ENCODE measurements at places on chromosomes 6 and 20.

DNA sequence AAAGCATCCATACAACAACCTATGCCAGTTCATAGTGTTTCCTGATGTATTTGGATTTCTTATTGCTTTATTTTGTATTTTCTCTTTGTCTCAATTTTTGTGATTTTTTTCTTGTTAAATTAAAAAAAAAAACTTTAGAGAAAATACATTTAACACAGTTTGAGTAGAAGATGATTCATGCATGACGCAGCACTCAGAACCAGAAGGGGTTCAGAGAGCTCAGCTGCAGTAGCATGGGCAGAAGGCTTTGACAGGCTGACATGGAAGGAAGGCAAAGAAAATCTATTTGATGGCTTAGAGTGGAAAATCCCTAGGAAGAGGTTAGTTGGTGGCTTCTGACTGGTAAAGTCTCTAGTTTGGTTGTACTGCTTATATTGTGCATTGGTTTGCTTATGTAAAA is 207.2 kb upstream of the STXBP5 start:
- no peak for DNase-seq

DNA sequence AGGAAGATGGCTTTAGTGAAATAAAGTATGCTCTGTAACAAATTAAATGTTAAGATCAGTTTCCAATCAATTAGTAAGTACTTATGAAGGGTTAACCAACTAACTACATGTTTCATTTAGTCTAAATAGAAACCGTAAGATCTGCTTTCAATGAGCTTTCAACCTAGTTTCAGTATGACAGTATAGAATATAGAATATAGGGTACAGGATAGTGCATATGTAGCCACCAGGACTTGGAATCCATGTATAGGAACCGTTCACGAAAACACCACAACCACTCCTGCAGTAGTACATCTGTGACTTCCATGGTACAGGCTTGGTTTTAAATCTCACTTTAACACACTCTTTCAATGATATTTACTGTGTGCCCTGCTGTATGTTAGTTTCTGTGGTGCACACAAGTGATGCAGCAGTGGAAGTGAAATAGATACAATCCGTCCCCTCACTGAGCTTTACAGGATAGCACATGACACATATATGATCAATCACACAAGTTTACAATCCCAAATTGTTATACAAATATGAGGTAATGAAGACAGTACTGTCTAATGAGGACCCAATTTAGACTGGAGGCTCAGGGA is 479.7 kb upstream of the MARCKS start:
- DNase-seq, result no peak

GRCh38 chr6:31122791-31123706 is 2.8 kb upstream of the CDSN start:
- no peak for DNase-seq

DNA sequence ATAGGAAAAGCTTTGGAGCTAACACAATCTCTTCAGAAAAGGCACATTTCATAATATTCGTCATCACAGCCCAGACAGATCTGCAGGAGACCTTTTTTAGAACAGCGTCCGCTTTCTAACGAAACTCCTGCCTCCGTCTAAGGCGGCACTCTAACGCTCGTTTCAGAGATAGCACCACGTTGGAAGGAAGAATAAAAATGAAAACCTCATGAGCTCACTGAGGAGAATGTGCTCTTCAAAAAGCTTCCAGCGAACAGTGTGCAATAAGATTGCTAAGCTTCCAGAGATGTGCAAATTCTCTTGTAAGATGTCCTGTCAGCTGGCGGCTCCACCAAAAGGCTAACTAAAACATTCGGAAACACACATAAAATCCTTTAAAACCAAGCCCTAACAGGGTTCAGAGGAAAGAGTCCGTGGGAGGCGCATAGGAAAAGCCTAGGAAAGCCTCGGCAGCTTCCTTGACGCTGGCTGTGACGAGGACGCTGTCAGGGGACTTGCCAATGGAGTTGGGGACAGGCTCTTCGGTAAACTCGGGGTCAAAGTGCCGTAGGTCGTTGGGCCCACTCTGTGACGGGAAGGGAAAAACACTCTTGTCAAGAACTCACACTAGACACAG is 117.6 kb upstream of the SLC2A12 start:
- no peak for DNase-seq

DNA sequence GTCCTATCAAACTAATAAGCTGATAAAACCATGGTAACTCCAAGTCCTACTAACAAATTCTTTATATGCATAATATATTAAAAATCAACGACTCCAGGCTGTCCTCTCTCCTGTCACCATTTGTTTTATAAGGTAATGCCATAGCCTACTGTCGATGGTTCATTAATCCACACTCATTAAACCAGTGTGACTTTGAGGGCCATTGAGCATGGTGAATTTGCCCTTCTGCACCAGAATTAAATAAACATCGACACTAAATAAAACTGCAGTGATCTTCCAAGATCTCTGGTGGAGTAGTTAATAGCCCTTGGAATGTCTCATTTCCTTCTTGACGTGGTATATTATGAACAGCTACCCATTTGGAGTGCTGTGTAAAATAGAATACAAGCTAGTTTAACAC is 358.5 kb downstream of the CBLN4 start:
- DNase-seq, result no peak

DNA sequence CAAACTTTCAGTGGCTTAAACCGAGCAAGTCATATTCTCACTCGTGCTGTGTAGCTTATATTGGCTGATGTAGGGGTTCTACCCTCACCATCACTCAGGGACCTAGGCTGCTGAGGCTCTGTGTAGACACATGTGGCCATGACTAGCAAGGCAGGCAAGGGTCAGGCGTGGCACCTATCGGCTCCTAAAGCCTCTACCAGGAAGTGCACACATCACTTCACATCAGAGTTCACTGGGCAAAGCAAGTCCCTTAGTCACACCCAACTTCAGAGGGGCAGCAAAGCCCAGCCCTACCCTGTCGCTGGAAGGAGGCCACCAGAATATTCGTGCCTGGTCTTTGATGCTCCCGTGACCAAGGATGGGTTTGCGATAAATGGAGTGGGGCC is 42.9 kb downstream of the PPP1R14C start:
- no peak for DNase-seq
